Posterior vena cava (tissue), 2 donors: ENCODE measurements at places on chromosomes 11 and 22. TPM values are rescaled to one million over a fixed set of nuclear protein-coding genes. Genes with fewer than 3 reads are reported as not detected.
A peak's percentile ranks its signal among the peaks of the same experiment; 100 is the strongest.

- DNase-seq, result no peak
Observed at GRCh38 chr11:70298243-70298915, 27.9 kb downstream of the PPFIA1 start.

Gene CALCB
- not detected for total RNA-seq

DNA sequence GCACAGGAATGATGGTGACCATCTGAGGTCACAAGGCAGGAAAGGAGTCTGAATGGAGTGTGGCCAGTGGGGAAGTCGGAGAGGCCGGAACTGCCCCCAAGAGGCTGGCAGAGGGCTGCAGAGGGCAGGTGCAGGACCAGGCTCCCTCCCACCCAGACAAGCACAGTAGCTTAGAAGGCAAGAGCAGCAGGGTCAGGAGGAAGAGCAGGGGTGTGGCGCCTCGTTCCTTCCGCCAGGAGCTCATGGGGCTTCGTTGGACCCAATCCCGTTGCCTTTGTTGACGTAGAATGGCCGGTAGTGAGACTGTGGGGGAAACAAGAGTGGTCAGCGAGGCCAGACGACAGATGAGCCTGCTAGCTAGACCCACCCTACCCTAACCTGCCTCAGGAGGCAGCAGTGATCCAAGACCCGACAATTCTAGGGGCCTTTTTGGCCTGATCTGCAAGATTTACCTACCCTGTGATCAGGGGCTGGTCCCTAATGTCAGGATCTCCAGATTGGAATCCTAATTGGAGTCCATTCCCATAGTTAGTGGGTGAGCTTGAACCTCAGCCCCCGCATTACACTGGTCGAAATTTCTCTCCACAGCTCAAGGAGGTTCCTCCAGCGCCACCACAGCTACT lies 25.6 kb downstream of the TRIM29 start:
- no peak for DNase-seq

Gene PRR33
- total RNA-seq, result not detected

Gene CD3D
- total RNA-seq, result not detected

DNA sequence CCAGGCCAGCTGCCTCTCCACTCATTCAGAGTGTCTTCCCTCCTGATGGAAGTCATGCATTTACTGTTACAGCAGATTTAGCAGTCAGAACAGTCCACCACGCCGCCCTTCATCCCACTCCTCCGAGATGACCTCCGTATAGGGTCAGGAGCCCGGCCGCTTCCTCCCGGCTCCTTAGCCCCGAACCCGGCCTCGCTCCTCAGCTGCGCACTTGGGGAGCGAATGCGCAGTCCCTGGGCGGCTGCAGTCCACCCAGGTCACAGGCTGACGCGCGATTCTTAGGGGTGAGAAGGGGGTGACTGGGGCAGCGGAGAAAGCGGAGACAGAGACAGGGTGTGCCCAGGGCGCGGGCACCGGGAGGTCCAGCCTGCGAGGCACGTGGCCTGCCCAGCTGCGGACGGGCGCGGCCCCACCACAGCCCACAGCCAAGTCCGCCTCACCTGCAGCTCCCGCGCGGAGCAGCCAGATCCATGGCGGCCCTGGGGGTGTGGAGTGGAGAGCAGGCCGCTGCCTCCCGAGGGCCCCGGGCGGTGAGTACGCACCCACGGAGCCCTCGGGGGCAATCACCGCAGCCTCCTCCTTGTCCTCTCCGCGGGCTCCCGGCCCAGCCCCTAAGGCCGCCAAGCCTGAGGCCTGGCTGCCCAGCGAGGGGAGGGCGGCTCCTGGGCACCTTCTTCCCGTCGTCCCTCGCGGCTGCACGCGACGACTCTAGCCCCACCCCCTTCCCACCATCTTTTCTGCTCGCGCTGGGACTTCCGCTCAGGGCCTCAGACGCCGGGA lies 286.6 kb downstream of the BRD1 start:
- peak; percentile 62 for DNase-seq

GRCh38 chr11:107819361-107820014 lies 39.1 kb downstream of the SLC35F2 start:
- DNase-seq, result no peak

DNA sequence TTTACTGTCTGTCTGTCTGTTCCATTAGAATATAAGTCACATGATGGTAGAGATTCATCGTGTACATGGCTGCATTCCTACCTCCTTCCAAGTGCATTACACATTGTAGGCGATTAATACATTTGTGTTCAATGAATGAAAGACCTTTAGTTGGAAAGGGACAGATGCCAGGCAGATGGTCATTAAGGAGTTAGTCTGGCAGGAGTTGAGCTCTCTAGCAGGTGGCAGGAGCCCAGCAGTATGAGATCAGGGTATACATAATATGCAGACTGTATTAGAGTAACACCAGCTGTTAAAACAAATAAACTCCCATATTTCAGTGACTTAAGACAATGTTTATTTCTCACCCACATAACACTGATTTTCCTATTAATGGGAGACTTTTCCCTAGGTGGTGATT lies 147.7 kb upstream of the LARGE1 start:
- DNase-seq, result no peak

Gene SYT9
- not detected for total RNA-seq

- no peak for DNase-seq
Observed at GRCh38 chr11:42043312-42043711, 583.9 kb upstream of the LRRC4C start.

GRCh38 chr11:102430158-102430836 lies 22.3 kb downstream of the TMEM123 start:
- DNase-seq, result no peak

Gene TRIM34
- 4.5 TPM for total RNA-seq

- no peak for DNase-seq
Observed at GRCh38 chr22:49827271-49827852, 311 bp downstream of the BRD1 start.

Gene DAGLA
- total RNA-seq, result 2.4 TPM

DNA sequence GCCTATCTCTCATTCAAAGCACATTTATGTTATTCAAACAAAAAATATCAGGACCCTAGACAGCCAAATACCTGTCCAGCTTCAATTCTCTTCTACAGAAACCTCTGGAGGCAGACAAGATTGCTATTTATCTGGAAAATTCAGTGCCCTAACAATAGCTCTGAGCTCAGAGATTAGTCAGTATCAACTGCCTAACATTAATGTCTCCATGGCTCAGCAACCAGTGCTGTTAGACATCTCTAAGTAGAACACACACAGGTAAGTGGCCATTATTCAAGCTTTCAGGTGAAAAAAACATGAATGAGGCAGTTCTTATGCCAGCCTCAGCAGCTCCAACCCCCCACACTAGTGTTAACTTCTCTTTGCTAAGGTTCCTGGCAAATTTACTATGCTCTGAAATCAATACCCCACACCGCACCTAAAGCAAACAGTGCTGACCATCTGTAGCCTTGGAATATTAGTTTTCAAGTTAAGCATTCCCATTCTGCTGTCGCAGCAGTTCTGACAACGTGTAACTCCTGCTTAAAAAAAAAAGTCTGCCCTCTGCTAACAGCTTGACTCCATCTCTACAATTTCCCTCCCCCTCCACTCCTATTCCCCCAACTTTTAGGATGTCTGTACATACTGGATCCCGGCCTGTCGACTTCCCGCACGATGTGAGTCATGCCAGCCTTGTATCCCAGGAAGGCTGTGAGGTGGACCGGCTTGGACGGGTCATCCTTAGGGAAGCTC lies 1.5 kb downstream of the RPL3 start:
- no peak for DNase-seq

- peak; percentile 96 for DNase-seq
Observed at GRCh38 chr11:819943-820649, 1.4 kb downstream of the PNPLA2 start.

Gene MPZL3
- 1.6 TPM for total RNA-seq

- DNase-seq, result no peak
Observed at GRCh38 chr22:30948930-30949342, 19.6 kb downstream of the MORC2 start.

DNA sequence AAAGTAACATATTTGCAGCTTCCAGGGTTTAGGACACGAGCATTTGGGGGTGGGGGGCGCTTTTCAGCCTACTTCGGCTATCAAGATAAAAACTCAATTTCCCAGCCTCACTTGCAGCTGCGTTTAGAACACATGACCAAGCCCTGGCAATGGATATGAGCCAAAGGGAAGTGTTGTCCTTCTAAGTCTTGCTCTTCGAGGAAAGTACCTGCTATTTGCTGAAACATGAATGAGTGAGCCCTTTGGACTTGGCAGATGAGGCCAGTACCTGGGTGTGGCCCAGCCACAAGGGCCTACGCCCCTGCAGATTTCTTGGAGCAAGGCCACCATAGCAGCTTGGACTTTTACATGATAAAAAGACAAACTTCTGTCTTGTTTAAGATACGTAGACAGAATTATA lies 60.2 kb upstream of the SORL1 start:
- peak; percentile 73 for DNase-seq

Gene APOL3
- 69.2 TPM for total RNA-seq

Gene SLC1A2
- 2.9 TPM for total RNA-seq

Gene ZNF214
- total RNA-seq, result 1.0 TPM

GRCh38 chr11:83540112-83540675 lies 254.0 kb upstream of the CCDC90B start:
- DNase-seq, result no peak

GRCh38 chr11:132691848-132692550 lies 840.3 kb downstream of the OPCML start:
- DNase-seq, result no peak
